ENCODE measurements at places on chromosomes 16 and 17.

GRCh38 chr16:84559311-84559932 lies 55.0 kb upstream of the MEAK7 start:
- no peak for DNase-seq

DNA sequence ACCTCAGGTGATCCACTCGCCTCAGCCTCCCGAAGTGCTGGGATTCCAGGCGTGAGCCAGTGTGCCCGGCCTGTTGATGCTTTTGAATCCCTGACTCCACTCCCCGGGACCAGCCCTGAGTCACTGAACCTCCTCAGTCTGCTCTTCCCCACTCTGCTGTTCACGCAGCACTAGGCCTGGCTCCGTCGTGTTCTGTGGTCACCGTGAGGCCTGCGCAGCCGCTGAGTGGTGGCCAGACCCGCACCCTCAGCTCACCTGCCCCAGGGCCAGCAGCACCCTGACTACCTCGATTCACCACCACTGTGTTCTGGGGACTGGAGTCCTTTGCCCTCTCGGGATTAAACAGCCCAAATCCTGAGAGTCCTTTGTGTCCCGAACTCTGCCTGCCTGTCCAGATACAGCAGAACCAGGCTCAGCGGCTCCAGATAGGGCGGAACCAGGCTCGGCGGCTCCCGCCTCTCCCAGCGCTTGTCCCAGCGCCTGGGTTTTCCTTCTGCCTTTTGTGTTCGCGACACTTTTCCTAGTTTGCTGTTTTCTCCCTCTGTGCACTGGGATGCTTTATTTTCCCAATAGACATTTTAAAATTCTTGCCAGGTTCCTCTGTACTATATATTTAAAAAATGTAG lies 58.6 kb upstream of the ENDOV start:
- DNase-seq = no peak

- DNase-seq = no peak
These were observed 132.4 kb upstream of the CHMP6 start for GRCh38 chr17:80859002-80859941.

GRCh38 chr17:31314782-31315100 lies 887 bp upstream of the EVI2B start:
- no peak for DNase-seq

- no peak for DNase-seq
These were observed 346.6 kb upstream of the TNRC6C start for GRCh38 chr17:77611791-77612502.

DNA sequence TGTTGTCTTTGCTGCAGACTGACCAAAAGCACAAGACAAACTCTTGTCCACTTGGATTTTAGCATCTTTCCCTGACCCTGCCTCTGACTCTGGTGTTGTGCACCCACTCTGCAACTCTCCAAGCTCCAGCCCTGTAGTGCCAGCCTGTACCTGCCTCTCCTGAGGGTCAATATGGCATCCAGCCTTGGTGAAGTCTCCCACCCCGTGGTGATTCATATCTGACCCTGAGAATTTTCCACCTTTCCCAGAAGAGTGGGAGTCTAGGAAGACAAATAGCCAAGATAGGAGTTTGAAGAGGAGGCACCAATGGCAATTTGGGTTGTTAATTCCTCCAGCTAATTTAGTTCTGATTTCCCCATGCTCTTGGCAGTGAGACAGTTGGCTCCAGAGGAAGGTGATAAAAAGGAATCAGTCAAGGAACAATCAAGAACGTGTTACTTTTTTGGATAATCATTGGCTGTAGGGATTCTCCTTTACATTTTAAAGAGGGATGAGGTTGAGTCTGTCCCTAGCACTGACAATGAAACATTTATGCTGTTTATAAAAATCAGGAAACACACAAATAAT lies 416.0 kb downstream of the MAF start:
- DNase-seq = no peak

DNA sequence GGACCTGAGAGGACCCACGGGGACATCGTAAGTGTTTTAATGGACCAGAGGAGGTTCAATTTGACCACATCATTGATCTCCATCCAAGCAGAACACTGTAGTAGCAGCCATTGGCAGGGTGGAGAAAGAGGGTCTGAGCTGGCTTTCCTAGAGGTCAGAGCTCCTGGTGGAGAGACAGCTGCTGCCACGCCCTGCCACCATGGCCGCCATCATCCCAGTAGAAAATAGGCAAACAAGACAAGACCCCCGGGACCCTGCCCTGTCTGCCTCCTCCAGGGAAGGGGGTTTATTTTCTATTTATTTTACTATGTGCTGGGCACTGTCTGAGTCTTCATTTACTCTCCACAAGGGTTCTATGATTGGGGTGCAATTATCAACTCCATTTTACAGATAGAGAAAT lies 11.4 kb upstream of the ITGA3 start:
- DNase-seq = no peak

DNA sequence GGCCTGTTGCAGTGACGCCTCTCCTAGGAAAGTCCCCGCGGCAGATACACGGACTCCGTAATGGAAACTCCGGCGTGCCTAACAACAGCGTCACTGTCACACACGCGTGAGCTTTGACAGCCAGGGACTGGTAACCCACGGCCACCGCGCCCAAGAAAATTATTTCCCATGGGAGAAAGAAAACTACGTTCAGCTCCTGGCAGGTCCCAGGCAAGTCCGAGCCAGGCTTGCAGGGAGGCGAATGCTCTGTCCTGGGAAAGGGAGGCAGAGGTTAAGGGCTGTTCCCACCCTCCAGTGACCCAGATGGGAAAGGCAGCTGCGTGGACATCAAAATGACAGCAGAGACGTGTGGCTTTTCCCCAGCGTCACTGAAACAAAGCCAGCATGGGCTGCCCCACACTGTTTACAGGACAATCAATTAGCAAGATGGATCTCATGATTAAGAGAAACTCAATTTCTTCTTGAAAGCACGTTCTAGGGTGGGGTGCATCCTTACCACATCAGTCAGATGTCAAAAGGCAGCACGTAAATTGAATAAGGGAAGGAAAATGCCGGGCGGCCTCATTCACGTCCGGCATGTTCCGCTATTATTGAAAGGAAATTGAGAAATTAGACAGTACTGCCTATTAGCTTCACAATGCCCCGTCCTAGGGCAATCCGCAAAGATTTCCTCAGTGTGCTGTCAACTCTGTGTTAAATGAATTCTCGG lies 82.5 kb downstream of the NXN start:
- DNase-seq = no peak

DNA sequence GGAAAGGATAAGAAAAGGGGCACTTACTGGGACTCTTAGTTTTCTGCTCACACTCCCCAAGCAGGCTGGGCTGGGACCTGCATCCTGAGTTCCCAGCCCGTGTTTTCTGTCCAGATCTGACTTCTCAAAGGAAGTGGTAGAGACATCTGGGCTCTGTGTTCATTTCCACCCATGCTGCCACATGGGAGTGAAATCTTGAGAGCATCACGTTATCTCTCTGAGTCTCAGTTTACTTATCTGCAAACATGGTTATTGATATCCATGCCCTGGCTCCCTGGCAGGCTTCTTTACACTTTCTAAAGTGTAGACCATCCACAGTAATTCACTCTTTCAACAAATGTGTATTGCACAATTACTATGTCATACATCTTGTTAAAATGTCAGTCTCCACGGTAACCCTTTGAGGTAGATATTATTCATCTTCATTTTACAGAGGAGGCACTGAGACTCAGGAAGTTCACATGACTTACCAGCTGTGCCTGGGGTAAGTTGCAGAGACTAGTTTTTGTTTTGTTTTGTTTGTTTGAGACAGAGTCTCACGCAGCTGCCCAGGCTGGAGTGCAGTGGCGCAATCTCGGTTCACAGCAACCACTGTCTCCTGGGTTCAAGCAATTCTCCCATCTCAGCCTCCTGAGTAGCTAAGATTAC lies 3.4 kb downstream of the ZNF688 start:
- DNase-seq = peak; percentile 56

- DNase-seq = no peak
These were observed 12.8 kb upstream of the ZNF23 start for GRCh38 chr16:71474864-71475263.

GRCh38 chr17:29640413-29640812 lies 17.7 kb upstream of the CORO6 start:
- no peak for DNase-seq

DNA sequence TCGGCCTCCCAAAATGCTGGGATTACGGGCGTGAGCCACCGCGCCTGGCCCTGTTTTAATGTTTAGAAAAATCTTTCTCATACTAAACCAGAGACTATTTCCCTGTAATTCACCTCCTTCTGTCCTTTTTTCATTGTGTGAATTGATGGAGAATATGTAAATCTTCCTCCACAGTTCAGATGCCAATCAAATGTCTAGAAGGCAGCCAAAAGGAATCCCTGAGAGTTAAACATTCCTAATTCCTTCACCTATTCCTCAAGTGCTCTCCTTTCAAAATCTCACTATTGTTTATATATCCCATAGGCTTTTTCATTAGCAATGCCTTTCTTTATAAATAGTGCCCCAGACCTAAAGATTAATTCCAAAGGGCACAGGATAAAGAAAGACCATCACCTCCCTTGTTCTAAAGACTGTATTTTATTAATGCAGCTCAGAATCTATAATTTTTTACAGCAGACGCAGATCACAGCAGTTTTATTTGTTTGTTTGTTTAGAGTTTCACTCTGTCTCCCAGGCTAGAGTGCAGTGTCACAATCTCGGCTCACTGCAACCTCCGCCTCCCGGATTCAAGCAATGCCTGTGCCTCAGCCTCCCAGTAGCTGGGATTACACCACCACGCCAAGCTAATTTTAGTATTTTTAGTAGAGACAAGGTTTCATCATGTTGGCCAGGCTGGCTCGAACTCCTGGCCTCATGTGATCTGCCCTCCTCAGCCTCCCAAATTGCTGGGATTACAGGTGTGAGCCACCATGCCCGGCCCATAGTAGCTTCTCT lies 30.5 kb downstream of the COPZ2 start:
- DNase-seq = no peak

GRCh38 chr17:54408731-54409130 lies 491.9 kb upstream of the TOM1L1 start:
- DNase-seq = no peak

DNA sequence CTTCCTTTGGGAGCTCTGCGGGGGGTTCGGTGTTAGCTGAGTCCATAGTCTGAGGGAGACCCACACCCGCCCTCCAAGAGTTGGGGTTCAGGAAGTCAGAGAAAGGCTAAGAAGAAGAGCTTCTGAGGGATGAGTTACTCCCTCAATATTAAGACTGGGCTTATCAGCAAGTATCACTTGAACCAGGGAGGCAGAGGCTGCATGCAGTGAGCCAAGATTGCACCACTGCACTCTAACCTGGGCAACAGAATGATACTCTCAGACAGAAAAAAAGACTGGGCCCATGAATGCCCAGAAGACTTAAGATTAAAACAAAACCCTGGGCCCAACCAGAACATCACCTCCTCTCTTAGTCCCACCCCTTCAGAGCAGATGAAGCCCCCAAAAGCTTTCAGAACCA lies 6.0 kb downstream of the NKIRAS2 start:
- no peak for DNase-seq

GRCh38 chr16:11276896-11277593 lies 765 bp upstream of the PRM2 start:
- DNase-seq = no peak

- no peak for DNase-seq
These were observed 15.6 kb downstream of the RFWD3 start for GRCh38 chr16:74650966-74651567.

DNA sequence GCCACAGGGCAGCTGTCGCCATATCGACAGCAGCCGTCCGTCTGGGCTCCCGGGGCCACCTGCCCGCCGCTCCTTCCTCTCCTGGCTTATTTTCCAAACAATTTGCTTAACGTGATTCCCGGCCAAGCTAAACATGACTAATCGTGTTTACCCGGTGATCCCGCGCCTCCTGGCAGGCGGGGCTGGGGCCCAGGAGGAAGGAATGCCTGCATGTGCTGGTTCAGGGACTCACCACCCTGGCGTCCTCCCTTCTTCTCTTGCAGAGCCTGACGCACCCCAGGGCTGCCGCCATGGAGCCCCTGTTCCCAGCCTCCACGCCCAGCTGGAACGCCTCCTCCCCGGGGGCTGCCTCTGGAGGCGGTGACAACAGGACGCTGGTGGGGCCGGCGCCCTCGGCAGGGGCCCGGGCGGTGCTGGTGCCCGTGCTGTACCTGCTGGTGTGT lies 6.1 kb downstream of the SSTR5 start:
- no peak for DNase-seq

- DNase-seq = no peak
These were observed 12.8 kb downstream of the PDK2 start for GRCh38 chr17:50107790-50108414.

DNA sequence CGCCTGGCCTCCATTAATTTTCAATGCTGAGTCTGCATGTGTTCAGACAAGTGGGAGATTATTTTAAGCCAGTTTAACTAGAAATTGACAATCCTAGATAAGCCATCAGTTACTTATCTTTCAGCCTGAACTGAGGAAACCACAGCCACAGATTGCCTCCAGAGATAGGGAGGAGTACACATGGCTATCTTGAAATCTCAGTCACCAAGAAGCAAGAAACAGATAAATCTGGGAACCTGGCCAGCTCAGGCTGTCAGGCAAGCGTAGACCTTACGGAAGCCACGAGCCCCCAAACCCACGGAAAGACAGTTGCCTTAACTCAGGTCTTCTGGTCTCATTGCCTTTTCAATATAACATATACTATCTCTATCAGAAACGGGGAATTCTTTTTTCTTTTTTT lies 2.0 kb upstream of the GLG1 start:
- DNase-seq = peak; percentile 15

DNA sequence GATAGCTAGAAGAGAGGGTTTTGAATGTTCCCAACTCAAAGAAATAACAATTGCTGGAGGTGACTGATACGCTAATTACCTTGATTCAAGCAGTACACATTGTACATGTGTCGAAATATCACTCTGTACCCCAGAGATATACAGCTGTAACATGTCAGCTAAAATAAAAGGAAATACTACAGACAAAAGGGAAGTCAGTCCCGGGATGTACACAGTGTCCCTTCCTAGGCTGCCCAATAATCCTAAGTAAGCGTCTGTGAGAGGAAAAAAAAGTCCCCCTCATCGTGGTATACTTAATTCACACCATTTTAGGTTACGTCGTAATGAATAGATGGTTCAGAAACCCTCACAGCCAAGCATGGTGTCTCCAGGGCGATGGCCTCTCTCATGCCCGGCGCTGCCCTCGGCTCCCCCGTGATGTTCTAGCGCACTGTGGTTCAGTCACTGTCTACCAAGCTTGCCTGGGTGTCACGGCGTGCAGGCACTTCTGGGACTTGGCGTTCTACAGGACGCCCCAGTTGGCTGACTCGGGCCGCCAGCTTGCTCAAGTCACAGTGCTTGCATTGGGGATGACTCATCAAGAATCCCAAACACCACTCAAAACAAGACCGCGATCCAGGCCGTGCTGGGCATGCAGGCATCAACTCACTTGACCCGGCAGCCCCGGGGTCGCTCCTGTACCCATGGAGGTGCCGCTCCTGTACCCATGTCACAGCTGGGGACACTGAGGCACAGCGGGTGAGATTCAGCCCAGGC lies 27.6 kb downstream of the CCDC40 start:
- no peak for DNase-seq

GRCh38 chr17:66446419-66446818 lies 144.0 kb downstream of the PRKCA start:
- DNase-seq = no peak

GRCh38 chr16:58176608-58177352 lies 21.1 kb downstream of the CSNK2A2 start:
- no peak for DNase-seq
